ENCODE measurements at places on chromosomes 1 and 21.
A peak's percentile ranks its signal among the peaks of the same experiment; 100 is the strongest.

DNA sequence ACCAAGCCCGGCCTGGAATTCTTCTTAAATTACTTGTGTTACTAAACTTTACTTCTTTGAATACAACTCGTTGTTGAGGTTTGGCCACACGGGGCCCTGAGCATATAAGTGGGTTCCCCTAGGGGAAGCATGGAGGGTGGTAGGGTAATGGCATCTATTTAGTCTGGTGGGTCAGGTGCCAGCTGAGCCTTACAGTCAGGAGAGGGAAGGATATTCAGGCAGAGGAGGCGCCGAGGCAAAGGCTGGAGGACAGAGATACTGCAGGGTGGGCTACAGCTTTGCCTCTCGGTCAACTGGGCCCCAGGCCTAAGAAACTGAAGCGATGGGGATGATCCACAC, 424 bp upstream of the NECAP2 start:
- peak; percentile 17 for DNase-seq

DNA sequence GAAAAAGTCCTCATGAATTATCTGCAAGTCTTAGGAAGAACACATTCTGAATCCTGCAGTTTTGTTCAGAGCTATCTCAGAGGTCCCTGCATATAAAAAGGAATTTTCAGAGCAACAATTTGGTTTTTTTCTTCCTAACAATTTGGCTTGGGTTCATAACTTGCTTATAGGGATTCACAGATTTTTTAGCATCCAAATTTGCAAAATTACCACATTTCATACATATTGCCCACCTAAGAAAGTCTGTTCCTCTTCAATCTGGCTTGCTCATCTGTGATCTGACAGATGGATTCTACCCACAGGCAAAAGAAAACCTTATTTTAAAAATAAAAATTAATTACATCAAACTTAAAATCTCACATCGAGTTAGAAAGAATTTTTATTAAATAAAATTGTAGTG, 714.4 kb upstream of the NCAM2 start:
- DNase-seq = no peak

- no peak for DNase-seq
Measured at GRCh38 chr1:182215764-182216163, 154.3 kb upstream of the ZNF648 start.

DNA sequence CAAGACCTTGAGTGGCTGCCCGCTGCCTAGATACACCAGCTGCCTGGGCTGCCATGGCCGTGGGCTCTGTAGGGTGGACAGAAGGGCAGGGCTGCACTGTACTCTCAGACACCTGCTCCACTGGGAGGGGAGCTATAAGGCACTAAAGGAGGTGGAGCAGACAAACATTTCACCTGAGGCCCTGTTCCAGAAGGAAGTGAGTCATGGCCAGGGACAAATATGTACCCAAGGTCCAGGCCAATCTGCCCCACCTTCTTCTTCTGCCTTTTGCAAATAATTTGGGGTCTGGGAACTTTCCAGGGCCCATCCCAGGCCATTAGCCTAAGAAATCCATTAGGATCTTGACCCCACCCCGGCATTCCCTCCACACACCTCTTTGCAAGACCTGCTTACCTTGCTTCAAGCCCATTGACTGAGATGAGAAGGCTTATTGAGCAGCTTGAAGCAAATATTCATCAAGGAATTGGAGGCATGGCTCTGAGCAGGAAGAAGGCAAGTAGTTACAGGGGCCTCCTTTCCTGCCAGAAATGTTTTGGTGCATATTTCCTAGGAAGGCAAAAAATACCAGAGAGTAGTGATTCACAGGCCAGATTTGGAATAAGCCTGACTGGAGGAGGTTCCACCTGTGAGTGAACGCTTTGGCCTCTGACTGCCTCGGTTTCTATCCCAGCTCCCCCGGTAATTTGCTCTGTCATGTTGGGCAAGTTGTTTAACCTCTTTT, at the start of gene CAPN8:
TSS of gene CAPN8 (minus strand) at position 110 of the 721 bp plus-strand sequence. CDS start at position 55, 55 bp downstream.
- no peak for DNase-seq

GRCh38 chr1:95247607-95248006, 13.6 kb downstream of the RWDD3 start:
- no peak for DNase-seq

GRCh38 chr1:37477198-37477931, 3.0 kb downstream of the ZC3H12A start:
- no peak for DNase-seq

DNA sequence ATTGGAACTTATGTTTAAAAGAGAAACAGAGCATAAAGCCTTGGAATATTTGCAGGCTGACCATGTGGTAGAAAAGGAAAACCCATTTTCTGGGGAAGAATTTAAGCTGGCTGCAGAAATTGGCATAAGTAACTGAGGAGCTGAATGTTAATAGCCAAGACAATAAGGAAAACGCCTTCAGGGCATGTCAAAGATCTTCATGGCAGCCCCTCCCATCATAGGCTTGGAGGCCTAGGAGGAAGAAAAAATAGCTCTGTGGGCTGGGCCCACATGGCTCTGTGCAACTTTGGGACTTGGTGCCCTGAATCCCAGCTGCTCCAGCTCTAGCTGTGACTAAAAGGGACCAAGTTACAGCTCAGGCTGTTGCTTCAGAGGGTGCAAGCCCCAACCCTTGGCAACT, 51.5 kb downstream of the CTH start:
- no peak for DNase-seq

- no peak for DNase-seq
Measured at GRCh38 chr1:216566641-216567205, 143.5 kb upstream of the USH2A start.

- DNase-seq = no peak
Measured at GRCh38 chr1:245938046-245938435, 569.0 kb downstream of the SMYD3 start.

All from iPS DF 19.7 (cell line).